ENCODE measurements at places on chromosomes 1 and 21. TPM values are rescaled to one million over a fixed set of nuclear protein-coding genes. Genes with fewer than 3 reads are reported as not detected.

DNA sequence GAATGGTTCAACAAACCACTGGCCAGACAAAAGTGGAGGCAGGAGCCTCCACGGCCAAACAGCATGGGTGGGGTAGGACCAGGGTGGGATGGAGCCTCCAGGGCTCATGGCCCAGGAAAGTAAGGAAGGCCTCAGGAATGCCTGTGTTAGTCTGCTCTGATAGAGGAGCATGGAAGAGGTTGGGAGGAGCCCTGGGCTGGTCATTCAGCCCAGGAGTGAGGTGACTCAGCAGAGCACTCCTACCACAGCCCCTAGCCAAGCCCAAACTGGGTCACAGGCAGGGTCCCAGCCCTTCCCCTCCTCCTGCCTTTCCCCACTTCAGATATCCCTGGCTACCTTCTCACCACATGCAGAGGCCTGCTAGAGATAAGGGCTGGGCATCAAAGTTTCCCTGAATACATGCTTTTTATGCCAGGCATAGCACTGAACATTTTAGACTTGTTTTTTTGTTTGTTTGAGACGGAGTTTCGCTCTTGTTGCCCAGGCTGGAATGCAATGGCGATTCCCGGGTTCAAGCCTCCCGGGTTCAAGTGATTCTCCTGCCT, 3.1 kb upstream of the SHISA4 start:
- DNase-seq = no peak
- peaks cover 72% of the 10 kb centered on the region for H3K4me1 ChIP-seq
- H3K4me3 ChIP-seq = no peak overlapping the region
- no peaks in the 10 kb centered on the region for H3K36me3 ChIP-seq

Gene ETV3L
- not detected for total RNA-seq

DNA sequence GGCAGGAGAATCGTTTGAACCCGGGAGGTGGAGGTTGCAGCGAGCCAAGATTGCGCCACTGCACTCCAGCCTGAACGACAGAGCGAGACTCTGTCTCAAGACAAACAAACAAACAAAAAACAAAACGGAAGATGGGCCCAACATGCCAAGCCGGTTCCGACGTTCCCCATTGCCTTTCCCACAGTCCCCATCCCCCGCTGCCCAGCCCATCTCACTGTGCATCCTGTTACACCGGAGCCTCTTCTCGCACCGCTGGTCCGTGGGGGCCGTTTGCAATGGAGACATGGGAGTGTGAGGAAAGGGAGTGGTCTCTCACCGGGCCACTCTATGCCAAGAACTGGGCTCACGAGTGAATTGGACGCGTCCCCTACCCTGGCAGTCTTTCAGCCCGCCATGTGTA, 1.3 kb upstream of the CFAP74 start:
- DNase-seq = no peak
- no peak overlapping the region for H3K27ac ChIP-seq
- H3K4me1 ChIP-seq = no peaks in the 10 kb centered on the region
- H3K36me3 ChIP-seq = no peaks in the 10 kb centered on the region

Gene CSF1
- total RNA-seq = 21.4 TPM

GRCh38 chr1:61237659-61238358, 155.4 kb downstream of the NFIA start:
- no peak for DNase-seq
- no peaks in the 10 kb centered on the region for H3K36me3 ChIP-seq
- H3K27me3 ChIP-seq = no peaks in the 10 kb centered on the region
- H3K4me1 ChIP-seq = peaks cover 51% of the 10 kb centered on the region
- H3K27ac ChIP-seq = no peak overlapping the region

Gene POTED
- not detected for total RNA-seq

Gene TFF3
- 3.4 TPM for total RNA-seq

Gene SELP
- total RNA-seq = 4.0 TPM

DNA sequence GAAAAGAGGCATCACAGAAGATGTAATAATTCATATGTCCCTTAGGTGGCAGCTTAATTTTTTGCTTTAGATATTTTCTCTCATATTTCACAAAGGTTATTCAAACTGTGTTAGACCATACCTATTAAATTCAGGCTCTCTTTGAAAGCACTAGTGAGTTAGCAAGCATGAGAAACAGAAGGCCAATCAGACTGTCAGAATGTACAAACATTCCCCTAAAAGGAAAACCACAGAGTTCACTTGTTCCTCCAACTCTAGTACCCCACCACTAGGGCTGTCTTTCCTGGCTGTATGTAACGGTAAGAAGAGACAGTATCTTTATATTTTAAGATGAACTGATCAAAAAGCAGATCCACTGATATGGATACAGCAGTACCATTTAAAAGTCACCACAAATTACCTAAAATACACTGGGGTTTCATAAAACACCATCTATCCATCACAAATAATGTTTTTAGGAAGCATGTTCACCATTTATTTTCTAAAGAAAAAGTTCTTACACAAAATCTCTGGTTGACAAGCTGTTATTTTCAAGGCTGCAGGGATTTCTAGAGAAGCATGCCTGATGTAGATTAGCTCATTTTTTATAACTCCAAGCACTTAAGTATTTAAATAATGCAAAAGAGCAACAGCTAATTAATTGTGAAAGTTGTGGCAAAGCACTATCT, 1.8 kb downstream of the ARPC5 start:
- DNase-seq = no peak
- H3K4me3 ChIP-seq = peak overlapping the region; percentile 84
- peaks cover 8% of the 10 kb centered on the region for H3K36me3 ChIP-seq
- H3K4me1 ChIP-seq = peaks cover 3% of the 10 kb centered on the region

DNA sequence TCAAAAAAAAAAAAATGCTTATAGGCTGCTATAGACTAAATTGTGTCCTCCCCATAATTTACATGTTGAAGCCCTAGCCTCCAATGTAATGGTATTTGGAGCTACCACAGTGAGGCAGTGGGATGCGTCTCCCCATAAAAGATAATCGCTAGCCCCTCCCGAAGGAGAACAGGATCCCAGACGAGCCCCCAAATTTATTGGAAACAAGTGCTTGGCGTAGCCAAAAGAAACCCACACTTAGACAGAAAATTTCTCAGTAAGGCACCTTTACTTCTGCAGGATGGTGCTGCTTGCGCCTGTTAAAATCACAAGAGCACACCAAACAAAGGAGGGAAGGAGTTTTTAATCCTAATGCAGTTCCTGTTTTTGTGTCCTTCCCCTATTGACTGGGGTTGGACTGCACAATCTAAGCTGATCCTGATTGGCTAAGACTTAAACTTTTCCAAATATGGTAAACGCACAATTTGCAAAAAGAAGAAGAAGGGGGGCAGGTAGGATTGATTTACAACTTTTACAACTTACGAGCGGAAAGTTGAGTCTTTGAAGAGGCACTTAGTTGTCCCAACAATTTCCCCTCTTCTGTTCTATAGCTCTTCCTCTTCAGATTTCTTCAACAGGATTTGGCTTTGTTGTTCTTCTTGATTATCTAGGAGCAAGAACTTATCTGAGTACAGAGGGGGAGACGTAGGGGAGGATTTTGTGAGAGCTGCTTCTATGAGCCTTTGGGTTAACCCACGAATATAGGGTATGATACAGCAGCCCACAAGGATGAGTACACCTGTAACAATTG, 3.0 kb upstream of the IPP start:
- H3K4me1 ChIP-seq = peaks cover 12% of the 10 kb centered on the region
- DNase-seq = no peak
- H3K36me3 ChIP-seq = no peaks in the 10 kb centered on the region
- no peak overlapping the region for H3K27ac ChIP-seq
- H3K27me3 ChIP-seq = no peaks in the 10 kb centered on the region

Gene BLACAT1
- not detected for total RNA-seq

GRCh38 chr21:37383086-37383485, 16.5 kb downstream of the DYRK1A start:
- DNase-seq = no peak
- H3K27ac ChIP-seq = no peak overlapping the region
- H3K36me3 ChIP-seq = no peaks in the 10 kb centered on the region
- peaks cover 96% of the 10 kb centered on the region for H3K4me1 ChIP-seq
- no peak overlapping the region for H3K4me3 ChIP-seq

DNA sequence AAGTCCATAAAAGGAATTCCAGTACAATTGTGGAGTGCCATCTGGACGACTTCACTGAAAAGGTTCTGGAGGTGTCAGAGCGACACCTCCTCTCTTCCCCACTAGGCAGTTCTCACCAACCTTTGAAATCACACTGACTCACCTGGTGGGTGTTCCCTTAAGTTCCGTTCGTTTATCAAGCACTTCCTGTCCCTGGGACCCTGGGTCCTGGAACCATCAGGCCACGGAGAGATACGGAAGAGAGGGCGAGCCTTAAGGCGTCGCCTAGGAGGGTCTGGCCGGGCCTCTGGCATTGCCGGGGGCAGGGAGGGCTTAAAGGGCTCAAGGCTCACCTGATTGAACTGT, 317 bp downstream of the SPAG17 start:
- H3K4me1 ChIP-seq = peaks cover 5% of the 10 kb centered on the region
- H3K27ac ChIP-seq = no peak overlapping the region
- no peak overlapping the region for H3K4me3 ChIP-seq

Gene CD1B
- total RNA-seq = not detected

Gene PLA2G2D
- total RNA-seq = 1.1 TPM

DNA sequence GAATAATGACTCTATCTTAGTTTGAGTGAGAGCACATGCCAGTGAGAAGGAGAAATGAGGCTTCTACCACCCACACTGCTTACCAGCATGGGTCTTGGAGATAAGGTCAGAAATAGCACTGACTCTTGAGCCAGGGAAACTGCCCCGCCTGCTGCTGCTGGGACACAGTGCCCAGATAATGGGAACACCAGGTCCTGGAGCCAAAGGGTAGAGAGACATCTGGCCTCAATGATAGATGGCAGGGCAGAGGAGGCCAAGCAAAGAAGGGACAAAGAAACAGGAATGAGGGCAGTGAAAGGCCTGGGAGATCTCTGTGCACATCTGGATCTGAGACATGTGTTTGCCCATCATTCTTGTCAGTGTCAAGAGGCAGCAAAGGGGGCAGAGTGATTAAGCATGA, 97.4 kb downstream of the MIS18A start:
- peak; percentile 20 for DNase-seq
- no peaks in the 10 kb centered on the region for H3K4me1 ChIP-seq
- no peak overlapping the region for H3K4me3 ChIP-seq
- H3K27me3 ChIP-seq = no peaks in the 10 kb centered on the region
- H3K36me3 ChIP-seq = no peaks in the 10 kb centered on the region

Gene KRTAP12-2
- not detected for total RNA-seq

- peaks cover 49% of the 10 kb centered on the region for H3K4me1 ChIP-seq
- H3K4me3 ChIP-seq = no peak overlapping the region
- no peaks in the 10 kb centered on the region for H3K27me3 ChIP-seq
- no peak overlapping the region for H3K27ac ChIP-seq
- DNase-seq = no peak
Measured at GRCh38 chr21:46454634-46455390, 3.9 kb upstream of the DIP2A start.

- H3K27ac ChIP-seq = no peak overlapping the region
- no peak overlapping the region for H3K4me3 ChIP-seq
- DNase-seq = no peak
- no peaks in the 10 kb centered on the region for H3K36me3 ChIP-seq
- no peaks in the 10 kb centered on the region for H3K4me1 ChIP-seq
Measured at GRCh38 chr1:56206391-56206790, 373.0 kb downstream of the PLPP3 start.

- H3K36me3 ChIP-seq = no peaks in the 10 kb centered on the region
- no peaks in the 10 kb centered on the region for H3K4me1 ChIP-seq
- peaks cover 21% of the 10 kb centered on the region for H3K27me3 ChIP-seq
- DNase-seq = no peak
- no peak overlapping the region for H3K4me3 ChIP-seq
- H3K27ac ChIP-seq = no peak overlapping the region
Measured at GRCh38 chr1:29592261-29592615, 355.9 kb downstream of the PTPRU start.

Gene KIF26B
- 0.74 TPM for total RNA-seq

GRCh38 chr1:59714966-59715365, 99.8 kb upstream of the HOOK1 start:
- H3K36me3 ChIP-seq = no peaks in the 10 kb centered on the region
- no peak overlapping the region for H3K27ac ChIP-seq

DNA sequence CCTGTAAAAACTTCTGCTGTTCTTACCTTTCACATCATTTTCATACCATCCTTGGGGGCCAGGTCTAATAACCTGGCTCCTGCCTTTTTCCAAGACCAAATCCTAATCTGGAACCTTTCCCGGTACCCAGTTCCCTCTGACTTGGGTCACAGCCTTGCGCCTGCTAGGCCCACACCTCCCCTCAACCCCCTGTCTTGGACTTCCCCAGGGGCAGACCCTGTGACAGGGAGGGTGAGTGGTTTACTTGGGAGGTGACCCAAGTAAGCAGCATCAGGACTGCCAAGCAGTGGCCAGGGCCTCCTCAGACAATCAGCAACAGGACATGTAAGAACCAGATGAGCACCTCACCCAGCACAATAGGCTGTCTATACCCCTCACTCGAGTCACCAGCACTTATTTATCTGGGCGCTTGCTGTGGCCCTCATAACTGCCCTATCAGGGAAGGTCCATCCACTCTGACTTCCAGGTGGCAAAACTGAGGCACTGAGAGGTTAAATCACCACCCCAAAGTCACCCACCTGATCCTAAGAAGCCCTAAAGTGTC, 124.7 kb downstream of the MATN1 start:
- no peaks in the 10 kb centered on the region for H3K27me3 ChIP-seq
- no peak overlapping the region for H3K4me3 ChIP-seq
- H3K36me3 ChIP-seq = no peaks in the 10 kb centered on the region

Gene CHI3L1
- 0.15 TPM for total RNA-seq

DNA sequence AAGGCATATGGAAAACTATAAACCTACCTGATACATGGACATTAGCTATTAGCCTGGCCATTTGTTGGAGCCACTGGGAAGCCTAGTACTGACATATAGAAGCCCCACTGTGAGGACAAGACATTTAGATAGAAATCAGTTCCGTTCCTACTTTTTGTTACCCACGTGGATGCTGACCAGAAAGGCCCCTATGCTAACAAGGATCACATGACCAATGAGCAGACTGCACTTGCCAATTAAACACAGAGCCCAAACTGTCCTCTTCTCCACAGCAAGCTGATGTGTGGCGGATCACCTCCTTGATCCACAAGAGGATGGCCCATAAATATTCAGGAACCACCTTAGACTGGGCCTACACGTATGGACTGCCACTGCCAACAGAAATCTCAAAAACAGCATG, 11.2 kb upstream of the OR6K3 start:
- H3K27ac ChIP-seq = no peak overlapping the region
- no peaks in the 10 kb centered on the region for H3K27me3 ChIP-seq

- H3K4me3 ChIP-seq = no peak overlapping the region
- H3K4me1 ChIP-seq = no peaks in the 10 kb centered on the region
- DNase-seq = peak; percentile 52
- no peaks in the 10 kb centered on the region for H3K27me3 ChIP-seq
Measured at GRCh38 chr1:85142753-85143152, 58.1 kb downstream of the SYDE2 start.

DNA sequence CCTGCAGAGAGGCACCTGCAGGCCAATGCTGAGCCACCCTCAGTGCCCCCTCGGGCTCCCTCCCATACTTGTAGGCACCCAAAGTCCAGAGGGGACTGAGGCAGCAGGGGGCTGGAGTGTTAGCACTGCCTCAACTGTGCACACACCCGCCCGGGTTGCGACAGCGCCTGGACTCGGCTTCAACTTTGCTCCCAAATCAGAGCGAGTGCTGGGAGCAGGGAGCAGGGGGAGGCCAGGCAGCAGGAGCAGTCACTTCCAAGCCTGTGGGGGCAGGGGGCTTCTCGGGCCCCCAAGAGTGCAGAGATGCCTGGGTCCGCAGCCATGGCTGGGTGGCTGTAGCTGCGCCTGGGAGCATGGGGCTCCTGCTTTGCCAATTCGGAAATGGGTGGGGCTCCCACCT, 79.5 kb downstream of the DISP1 start:
- DNase-seq = no peak
- H3K36me3 ChIP-seq = no peaks in the 10 kb centered on the region
- H3K4me1 ChIP-seq = no peaks in the 10 kb centered on the region
- H3K27me3 ChIP-seq = no peaks in the 10 kb centered on the region
